ENCODE measurements at places on chromosomes 7 and 10.

GRCh38 chr10:54691331-54691730, 109.7 kb downstream of the PCDH15 start:
- no peak for DNase-seq

GRCh38 chr7:107122486-107122911, 46.3 kb upstream of the HBP1 start:
- no peak for DNase-seq

DNA sequence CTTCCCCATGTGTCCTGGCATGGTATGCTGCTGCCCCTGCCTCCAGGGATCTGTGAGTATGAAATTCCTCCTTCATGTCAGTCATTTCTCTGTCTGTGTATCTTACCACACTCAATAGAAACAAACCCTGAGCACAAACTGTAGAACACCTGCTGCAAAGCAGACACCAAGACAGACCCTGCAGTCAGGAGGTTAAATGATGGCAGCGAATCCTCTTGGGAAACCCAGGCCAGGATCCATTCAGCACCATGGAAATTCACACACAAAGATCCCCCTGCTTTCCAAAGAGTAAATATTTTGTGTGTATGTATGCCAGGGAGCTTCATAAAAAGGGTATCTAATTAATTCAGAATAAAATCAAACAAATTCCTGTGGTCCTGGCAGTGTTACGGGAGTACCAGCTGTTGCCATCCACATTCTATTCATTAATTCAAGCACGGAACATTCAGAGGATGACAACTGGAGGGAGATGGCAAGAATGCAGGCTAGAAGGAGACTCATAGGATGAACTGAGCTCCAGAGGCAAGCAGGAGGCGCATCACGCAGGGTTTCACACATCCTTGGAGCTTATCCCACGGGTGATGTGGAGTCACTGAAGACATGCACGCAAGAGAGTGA, 14.8 kb downstream of the ITIH5 start:
- DNase-seq, result no peak

DNA sequence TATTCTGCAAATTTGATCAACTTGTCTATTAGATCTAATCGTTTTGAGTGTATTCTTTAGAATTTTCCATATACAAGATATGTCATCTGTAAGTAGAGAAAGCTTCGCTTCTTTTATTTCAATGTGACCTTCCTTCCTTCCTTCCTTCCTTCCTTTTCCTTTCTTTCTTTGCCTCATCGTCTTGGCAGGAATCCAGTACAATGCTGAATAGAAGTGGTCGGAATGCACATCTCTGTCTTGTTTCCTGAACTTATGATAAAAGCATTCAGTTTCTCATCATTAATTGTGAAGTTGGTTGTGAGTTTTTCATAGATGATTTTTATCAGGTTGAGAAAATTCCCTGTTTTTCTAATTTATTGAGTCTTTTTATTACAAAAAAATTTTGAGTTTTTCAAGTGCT, 300.7 kb upstream of the ZNF32 start:
- DNase-seq, result no peak

DNA sequence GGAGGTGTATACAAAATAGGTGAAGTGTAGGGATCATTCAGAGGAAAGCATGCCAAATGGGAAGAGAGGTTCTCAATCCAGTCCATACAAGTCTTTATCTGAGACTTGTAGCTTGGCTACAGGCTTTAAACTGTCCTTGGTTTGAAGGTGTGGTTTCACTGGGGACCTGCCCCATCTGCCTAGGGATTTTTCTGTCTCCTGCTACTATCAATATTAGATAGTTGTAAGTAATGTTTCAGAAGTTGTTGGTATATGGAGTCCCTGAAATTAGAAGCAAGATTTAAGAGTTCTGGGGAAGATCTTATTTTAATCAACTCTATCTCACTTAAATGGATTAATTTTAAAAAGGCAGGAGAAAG, 100.9 kb downstream of the ANKRD7 start:
- no peak for DNase-seq

GRCh38 chr10:42975005-42975493, 101.8 kb upstream of the RET start:
- DNase-seq, result no peak

DNA sequence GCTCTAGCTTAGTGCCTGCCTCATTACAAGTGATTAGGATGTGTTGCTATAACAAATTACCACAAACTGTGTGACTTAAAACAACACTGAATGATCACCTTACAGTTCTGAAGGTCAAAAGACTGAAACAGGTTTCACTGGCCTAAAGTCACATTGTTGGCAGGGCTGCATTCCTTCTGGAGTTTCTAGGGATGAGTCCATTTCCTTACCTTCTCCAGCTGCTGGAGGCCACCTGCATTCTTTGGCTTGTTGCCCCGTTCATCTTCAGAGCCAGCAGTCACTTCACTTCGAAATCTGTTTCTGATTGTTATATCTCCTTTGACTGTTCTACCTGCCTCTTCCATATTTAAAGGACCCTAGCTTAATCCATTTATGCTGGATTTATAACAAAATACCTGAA, 69.4 kb upstream of the MTPN start:
- no peak for DNase-seq

DNA sequence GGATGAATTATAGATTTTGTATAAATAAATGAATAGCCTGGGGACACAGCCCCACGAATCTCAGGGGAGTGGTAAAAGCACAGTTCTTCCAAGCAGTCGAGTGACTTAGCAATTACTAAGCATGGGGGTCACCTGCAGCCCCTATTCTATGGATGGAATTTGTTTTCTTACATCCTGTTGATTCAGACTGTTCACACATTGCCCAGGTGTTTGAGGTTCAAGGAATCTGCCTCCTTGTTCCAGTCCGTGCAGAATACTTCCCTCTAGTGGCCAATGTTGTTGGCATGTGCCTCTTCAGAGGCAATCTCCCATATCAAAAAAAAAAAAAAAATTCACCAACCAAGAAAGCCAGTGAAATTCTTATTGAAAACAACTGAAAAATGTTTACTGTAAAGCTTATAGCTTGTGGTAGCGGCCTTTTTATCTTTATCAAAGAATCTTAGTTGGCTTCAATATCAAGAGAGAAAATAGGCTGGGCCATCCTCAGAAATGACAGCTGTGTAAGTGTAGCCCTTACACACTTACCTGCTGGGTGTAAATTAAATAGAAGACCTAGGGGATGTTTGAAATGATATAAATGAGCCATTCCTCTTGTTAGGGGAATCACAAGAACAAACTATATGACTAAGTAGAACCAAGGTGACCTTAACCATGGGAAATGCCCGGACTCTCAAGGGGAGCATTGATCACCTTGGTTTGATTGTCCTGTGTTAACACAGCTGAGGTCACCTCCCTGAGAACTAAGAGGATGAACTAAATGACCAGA, 7.8 kb downstream of the LIPM start:
- DNase-seq, result peak; percentile 67

Measured in CD4-positive, alpha-beta T cell treated with Interleukin-10 for 1 hour (primary cell).